Adipocyte (in vitro differentiated cells): ENCODE measurements at places on chromosomes 3 and 15.

DNA sequence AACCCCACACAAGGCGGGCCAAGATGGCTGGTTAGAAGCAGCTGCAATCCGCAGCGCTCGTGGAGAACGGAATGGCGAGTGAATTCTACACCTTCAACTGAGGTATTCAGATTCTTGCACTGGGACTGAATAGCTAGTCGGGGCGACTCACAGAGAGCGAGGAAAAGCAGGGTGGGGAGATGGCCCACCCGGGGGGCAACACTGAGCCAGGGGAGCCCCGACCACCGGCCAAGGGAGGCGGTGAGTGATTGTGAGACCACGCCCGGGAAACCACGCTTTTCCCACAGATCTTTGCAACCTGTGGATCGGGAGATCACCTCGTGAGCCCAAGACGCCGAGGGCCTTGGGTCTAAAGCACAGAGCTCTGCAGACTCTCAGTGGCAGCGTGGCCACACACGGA is 28.3 kb downstream of the GNB5 start:
- no peak for DNase-seq

GRCh38 chr3:79765911-79766310 is 1.9 kb downstream of the ROBO1 start:
- DNase-seq, result no peak

GRCh38 chr3:197458179-197458707 is 97.5 kb downstream of the BDH1 start:
- no peak for DNase-seq

DNA sequence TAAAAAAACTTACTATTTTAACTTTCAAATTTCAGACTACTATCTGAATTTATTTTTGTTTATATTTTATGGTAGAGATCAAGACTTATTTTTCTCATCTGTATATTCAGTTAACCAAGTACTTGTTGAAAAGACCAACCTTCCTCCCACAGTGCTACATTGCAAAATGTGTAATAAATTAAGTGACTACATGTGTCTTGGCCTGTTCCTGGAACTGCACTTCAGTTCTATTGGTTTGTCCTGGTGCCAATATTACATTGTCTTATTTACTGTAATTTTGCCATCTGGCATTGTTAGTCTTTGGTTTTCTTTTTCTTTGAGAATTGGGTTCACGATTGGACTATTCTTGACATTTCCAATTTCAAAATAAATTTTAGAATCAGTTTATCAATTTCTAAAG is 138.4 kb upstream of the KCNMB2 start:
- no peak for DNase-seq

DNA sequence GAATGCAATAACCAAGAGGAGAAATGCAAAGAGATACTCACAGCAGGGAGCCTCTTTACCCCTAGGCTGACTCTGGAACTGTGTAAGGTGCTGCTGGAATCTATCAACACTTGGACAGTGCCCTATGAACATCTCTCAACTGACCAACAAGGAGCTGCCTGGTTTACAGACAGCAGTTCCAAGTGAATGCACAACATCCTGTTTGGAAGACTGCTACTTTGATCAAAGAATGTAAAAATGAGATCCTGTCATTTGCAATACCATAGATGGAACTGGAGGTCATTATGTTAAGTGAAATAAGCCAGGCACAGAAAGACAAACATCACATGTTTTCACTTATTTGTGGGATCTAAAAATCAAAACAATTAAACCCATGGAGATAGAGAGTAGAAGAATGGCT is 136.3 kb downstream of the IMPG2 start:
- DNase-seq, result peak; percentile 16

GRCh38 chr15:83327041-83327440 is 42.6 kb upstream of the BNC1 start:
- DNase-seq, result no peak

GRCh38 chr15:89101302-89102193 is 13.3 kb downstream of the ABHD2 start:
- peak; percentile 97 for DNase-seq

DNA sequence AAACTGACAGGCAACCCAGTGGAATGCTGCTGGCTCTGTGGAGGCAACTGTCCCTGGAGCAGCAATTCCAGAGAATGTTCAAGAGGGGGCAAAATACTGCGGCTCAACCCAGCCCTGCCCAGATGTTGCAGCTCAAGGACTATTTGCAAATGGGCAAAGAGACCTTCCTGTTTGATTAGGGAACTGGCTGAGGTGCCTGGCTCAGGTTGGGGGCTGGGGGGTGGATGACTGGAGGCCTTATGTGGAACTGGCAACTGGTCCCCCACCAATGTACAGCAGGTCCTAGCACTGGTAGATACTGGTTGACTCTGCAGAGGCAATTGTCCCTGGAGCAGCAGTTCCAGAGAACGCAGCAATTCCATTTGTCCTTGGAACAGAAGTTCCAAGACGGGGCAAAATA is 302.5 kb downstream of the ZPLD1 start:
- DNase-seq, result no peak

DNA sequence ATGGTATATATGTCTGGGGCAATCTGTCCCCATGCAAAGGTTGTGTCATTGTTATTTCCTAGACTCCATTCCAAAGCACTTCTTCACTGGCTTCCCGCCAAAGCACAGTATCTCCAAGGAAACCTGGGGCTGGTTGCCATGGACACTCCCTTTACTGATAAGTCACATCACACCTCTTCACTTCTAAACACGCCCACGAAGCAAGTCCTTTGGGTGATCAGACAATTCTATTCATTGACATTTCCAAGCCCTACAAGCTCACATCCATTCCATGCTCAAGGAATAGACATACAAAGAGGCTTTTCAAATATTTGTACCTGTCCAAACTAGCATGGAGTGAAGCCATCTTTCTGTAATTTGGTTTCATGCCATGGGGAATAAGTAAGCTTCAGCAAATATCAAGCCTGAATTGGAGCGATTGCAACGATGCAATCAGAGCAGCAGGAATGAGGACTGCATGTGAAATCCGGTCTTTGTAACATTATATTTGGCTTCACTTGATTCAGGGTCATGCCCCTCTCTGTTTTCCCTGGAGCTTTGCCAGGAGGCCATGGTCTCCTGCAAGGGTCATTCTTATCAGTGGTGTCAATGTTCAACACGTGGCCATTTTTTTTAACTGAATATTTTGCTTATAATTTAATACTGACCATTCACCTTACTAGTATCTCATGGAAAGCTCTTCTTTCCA is 201.6 kb upstream of the TMC3 start:
- DNase-seq, result no peak

DNA sequence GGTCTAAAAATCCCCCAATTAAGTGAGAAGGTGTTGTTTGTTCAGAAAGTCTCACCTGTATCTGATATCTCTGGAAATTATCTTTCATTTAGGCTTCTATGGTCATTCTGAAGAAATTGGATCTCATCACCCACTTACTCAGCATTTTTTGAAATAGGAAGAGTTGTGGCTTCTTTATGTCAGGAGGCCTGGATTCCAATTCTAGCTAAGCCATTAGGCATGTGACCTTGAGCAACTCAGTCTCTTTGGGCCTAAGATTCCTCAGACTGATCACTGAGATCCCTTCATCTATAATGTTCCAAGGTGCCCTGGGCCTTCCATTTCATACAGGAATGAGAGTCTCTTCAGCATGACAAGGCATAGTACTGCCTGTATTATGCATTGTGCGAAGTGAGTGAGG is 70.3 kb downstream of the ARHGEF26 start:
- no peak for DNase-seq

- DNase-seq, result no peak
Measured at GRCh38 chr3:13786811-13787210, 93.1 kb downstream of the WNT7A start.

GRCh38 chr15:29611057-29611456 is 211.2 kb downstream of the TJP1 start:
- no peak for DNase-seq

- no peak for DNase-seq
Measured at GRCh38 chr15:86553108-86553507, 473.4 kb downstream of the AGBL1 start.

DNA sequence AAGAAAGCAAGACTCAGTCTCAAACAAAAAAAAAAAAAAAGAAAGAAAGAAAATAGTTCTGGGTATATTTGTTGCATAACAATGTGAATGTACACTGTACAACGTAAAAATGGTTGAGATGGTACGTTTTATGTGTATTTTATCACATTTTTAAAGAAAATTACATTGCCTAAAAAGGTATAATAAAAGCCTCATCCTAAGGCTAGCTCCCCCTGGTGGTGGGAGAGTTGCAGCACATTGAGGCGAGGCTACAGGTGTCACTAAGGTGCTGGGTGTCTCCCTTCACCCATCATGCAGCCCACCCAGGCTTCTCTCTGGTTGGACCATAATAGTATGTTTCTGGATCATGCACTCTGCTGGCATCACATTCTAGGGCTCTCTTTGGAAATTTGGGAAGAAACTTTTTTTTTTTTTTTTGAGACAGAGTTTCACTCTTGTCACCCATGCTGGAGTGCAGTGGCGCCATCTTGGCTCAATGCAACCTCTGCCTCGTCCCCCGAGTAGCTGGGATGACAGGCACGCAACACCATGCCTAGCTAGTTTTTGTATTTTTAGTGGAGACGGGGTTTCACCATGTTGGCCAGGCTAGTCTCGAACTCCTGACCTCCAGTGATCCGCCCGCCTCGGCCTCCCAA is 12.4 kb upstream of the RAB11A start:
- DNase-seq, result peak; percentile 72

- no peak for DNase-seq
Measured at GRCh38 chr15:100291106-100291505, 50.7 kb downstream of the ADAMTS17 start.

DNA sequence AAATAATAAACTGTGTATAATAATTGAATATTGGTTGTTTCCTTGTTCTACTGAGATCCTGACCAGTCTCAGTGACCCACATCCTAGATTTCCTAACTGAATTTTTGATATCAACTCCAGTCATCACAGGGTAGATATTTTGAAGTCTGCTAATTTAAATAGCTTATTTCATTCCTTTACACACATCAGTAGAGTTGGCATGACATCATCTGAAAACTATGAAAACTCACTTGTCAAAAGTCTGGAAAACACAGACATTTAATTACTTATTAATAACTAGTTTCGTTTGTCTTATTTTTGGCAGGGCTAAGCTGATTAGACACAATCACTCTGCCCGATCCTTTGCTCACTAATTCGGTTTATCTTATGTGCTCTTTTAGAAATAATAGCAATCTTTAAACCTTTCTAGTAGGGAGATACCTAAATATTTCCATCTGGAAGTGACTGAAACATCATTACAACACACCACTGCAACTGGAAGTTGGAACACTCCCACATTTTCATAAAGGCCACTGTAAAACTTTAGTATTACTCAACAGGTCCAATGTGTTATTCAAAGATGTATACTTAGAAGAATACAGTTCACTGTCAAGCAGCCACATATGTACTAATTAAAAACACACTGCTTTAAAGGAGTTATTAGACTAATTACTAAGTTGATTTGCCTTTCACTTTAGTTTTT is 198.4 kb upstream of the ZNF717 start:
- peak; percentile 74 for DNase-seq

GRCh38 chr3:195537995-195538394 is 5.1 kb downstream of the PPP1R2 start:
- DNase-seq, result no peak

- DNase-seq, result no peak
Measured at GRCh38 chr3:31445701-31446100, 87.0 kb upstream of the STT3B start.

- peak; percentile 47 for DNase-seq
Measured at GRCh38 chr3:4776980-4777581, 202.2 kb upstream of the BHLHE40 start.

- no peak for DNase-seq
Measured at GRCh38 chr3:13005301-13005700, 67.9 kb downstream of the IQSEC1 start.

DNA sequence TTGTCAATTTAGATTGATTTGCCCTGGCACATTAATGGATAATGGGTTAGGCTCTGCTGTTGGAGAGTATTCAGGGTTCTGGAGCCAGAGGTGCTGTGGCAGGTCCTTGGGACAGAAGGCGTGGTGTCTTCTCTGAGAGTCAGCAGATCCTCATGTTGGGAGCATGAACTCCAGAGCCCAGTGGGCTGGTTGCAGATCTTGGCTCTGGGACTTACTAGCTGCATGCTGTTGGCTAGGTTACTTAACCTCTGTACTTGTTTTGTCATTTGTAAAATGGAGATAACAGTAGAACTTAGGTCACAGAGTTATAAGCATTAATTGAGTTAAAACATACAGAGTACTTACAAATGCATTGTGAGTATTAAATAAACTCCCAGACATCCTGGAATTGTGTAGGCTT is 77.6 kb downstream of the CCK start:
- no peak for DNase-seq

GRCh38 chr15:52796228-52796521 is 6.0 kb upstream of the ONECUT1 start:
- DNase-seq, result no peak

DNA sequence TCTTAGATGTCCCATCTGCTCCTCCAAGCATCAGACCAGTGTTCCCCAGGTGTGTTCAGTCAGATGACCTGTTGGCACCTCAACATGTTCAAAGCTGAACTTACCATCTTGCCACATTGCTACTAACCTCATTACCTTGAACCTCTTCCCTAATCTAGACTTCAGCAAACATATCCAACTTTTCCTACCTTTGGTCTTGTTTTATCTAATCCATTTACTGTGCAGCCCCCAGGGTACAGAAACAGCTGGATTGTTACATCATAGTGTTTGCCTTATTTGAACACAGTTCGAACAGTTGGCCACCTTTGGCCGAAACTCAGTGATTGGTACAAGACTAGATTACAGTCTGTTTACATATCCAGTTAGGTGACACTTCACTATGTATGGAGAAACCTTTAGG is 36.1 kb upstream of the MCF2L2 start:
- DNase-seq, result no peak

GRCh38 chr3:53350652-53351051 is 3.3 kb upstream of the DCP1A start:
- DNase-seq, result peak; percentile 42

GRCh38 chr3:168091941-168092340 is 3.8 kb downstream of the GOLIM4 start:
- DNase-seq, result no peak

- DNase-seq, result no peak
Measured at GRCh38 chr3:194434503-194434902, 35.4 kb upstream of the GP5 start.

DNA sequence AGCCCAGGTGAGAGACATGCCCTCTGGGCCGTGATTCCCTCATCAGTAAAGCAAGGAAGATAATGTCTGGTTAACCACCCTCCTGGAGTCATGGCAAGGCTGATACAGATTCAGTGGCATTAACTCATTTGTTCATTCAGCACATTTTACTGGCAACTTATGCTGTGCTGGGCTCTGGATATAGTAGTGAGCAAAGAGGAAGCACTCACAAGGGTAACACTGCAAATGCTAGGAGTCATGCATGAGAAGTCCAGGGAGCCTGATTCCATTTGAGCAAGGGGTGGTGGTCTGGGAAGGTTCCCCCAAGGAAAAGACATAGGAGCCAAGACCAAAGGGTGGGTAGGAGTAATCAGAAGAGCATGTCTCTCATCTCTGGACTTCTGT is 50.2 kb downstream of the SMAD3 start:
- DNase-seq, result no peak

- no peak for DNase-seq
Measured at GRCh38 chr15:79198461-79198860, 84.1 kb upstream of the ANKRD34C start.

- DNase-seq, result no peak
Measured at GRCh38 chr15:69219690-69220089, 59.3 kb downstream of the GLCE start.
